ENCODE measurements at places on chromosomes 1 and 21. TPM values are rescaled to one million over a fixed set of nuclear protein-coding genes. Genes with fewer than 3 reads are reported as not detected.

GRCh38 chr1:66778266-66778665 is 22.8 kb downstream of the INSL5 start:
- no peak for DNase-seq

- no peak for DNase-seq
These were observed 22.1 kb upstream of the POU2F1 start for GRCh38 chr1:167198518-167199133.

GRCh38 chr1:88462096-88462487 is 222.0 kb upstream of the PKN2 start:
- DNase-seq = no peak

DNA sequence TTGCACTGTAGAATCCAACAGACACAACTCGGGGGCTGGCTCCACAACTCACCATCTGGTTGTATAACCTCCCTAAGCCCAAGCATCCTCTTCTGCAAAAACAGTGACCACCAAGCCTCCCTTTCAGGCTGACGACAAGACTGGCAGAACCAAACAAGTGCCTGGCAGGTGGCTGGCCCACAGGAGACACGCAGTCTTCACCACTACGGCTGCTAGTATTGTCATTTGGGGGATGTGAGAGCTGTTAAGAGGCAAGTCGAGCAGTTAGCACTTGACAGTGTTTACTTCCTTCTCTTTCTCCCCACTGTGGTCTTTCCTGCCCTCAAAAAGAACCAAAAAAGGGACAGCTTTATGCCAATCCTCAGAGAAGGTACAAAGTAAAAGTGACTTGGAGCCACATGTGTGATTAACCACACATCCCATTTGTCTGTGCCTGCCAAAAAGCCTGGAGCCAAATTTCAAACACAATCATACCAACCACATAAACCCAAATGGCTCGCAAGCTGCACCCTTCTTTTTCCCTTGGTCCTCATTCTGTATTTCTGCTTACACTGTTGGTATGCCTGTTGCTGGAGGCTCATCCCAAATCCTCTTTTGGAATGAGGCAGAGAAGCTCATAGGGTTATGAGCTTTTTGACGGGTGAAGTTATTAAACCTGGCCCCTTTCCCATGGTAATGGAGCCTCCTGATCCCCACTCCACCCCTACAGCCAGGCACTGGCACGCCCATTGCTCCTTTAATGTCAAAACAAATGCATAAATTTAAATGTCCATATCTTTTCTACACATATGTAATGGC is 94.1 kb downstream of the TGFBR3 start:
- DNase-seq = no peak

DNA sequence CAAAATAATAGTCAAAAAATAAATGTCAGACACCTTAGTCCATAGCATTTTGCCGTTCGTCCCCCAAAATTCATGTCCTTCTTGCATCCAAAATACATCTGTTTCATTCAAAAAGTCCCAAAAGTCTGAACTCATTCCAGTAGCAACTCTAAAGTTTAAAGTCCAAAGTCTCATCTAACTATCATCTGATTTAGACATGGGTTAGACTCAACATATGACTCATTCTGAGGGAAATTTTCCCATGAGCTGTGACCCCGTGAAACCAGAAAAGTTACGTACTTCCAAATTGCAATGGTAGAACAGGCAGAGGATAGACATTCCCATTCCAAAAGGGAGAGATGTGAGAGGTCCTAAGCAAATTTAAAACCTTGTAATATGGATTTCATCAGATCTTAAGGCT is 48.6 kb upstream of the CACHD1 start:
- DNase-seq = no peak

- no peak for DNase-seq
These were observed 6.1 kb upstream of the SFN start for GRCh38 chr1:26856604-26857469.

The SIM2 gene
- total RNA-seq = not detected

The SYTL1 gene
- total RNA-seq = 1.9 TPM
